Immature natural killer cell (primary cell): ENCODE measurements at places on chromosomes 11 and 22.

DNA sequence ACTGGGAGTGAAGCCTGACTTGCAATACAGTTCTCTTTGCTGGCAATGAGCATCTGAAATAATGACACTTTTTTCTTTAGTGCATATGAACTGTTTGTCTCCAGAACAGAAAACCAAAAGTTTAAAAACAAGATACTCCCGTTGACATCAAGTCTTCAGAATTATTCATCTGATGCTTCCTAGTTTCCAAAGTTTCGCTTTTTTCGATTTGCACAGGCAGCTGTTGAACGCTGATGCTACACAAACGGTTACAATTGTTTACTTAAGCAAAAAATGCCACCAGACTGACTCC, 612 bp upstream of the BIRC2 start:
- H3K27me3 ChIP-seq, result peaks cover 8% of the 10 kb centered on the region
- H3K4me3 ChIP-seq, result peak overlapping the region; percentile 96
- DNase-seq, result no peak

- no peak overlapping the region for H3K27ac ChIP-seq
- H3K36me3 ChIP-seq, result no peaks in the 10 kb centered on the region
- H3K4me3 ChIP-seq, result no peak overlapping the region
- DNase-seq, result no peak
- no peaks in the 10 kb centered on the region for H3K27me3 ChIP-seq
- H3K4me1 ChIP-seq, result no peaks in the 10 kb centered on the region
Observed at GRCh38 chr11:44018127-44018521, 29.7 kb upstream of the ACCSL start.

GRCh38 chr11:77506857-77507256, 33.0 kb upstream of the PAK1 start:
- no peaks in the 10 kb centered on the region for H3K36me3 ChIP-seq
- DNase-seq, result no peak
- no peak overlapping the region for H3K27ac ChIP-seq
- H3K27me3 ChIP-seq, result peaks cover 5% of the 10 kb centered on the region
- no peaks in the 10 kb centered on the region for H3K4me1 ChIP-seq
- no peak overlapping the region for H3K4me3 ChIP-seq

DNA sequence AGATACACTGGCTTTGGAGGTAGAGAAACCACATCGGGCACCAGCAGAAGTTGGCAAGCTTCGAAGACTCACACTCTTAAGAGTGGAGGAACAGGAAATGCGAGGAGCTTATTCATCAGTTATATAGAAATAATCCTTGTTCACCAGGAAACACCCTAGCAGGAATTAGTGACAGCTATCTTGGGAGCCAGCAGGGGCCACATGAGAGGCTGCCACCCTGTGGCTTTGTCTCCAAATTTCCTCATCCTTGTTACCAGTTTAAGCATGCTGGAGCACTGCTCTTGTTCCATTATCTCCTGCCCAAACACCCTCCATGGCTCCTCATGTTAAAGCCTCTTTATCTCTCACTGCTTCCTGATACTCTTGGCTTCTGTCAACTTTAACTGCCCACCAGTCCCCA, 131.0 kb downstream of the PLEKHA7 start:
- no peak overlapping the region for H3K27ac ChIP-seq
- no peak overlapping the region for H3K4me3 ChIP-seq
- H3K36me3 ChIP-seq, result no peaks in the 10 kb centered on the region

GRCh38 chr11:91163619-91164451, 941.0 kb upstream of the CHORDC1 start:
- H3K27me3 ChIP-seq, result peaks cover 2% of the 10 kb centered on the region
- H3K36me3 ChIP-seq, result no peaks in the 10 kb centered on the region
- no peak overlapping the region for H3K4me3 ChIP-seq
- H3K4me1 ChIP-seq, result no peaks in the 10 kb centered on the region
- no peak overlapping the region for H3K27ac ChIP-seq
- DNase-seq, result no peak

GRCh38 chr22:30860176-30861105, 108.1 kb downstream of the MORC2 start:
- no peaks in the 10 kb centered on the region for H3K4me1 ChIP-seq
- peaks cover 2% of the 10 kb centered on the region for H3K27me3 ChIP-seq
- no peak for DNase-seq
- H3K4me3 ChIP-seq, result no peak overlapping the region
- no peak overlapping the region for H3K27ac ChIP-seq

- H3K4me3 ChIP-seq, result no peak overlapping the region
- no peaks in the 10 kb centered on the region for H3K27me3 ChIP-seq
- no peak for DNase-seq
- peaks cover 5% of the 10 kb centered on the region for H3K36me3 ChIP-seq
- no peak overlapping the region for H3K27ac ChIP-seq
Observed at GRCh38 chr11:82988936-82989627, 82.6 kb downstream of the RAB30 start.

GRCh38 chr11:20089796-20090653, 70.2 kb downstream of the DBX1 start:
- DNase-seq, result no peak
- peaks cover 29% of the 10 kb centered on the region for H3K4me1 ChIP-seq
- peaks cover 15% of the 10 kb centered on the region for H3K27me3 ChIP-seq
- peaks cover 4% of the 10 kb centered on the region for H3K36me3 ChIP-seq
- no peak overlapping the region for H3K4me3 ChIP-seq
- H3K27ac ChIP-seq, result no peak overlapping the region

GRCh38 chr11:113267493-113267892, 46.9 kb upstream of the TTC12 start:
- peaks cover 5% of the 10 kb centered on the region for H3K4me1 ChIP-seq
- peaks cover 2% of the 10 kb centered on the region for H3K27me3 ChIP-seq
- peak overlapping the region; percentile 3 for H3K27ac ChIP-seq
- no peak overlapping the region for H3K4me3 ChIP-seq
- no peak for DNase-seq
- H3K36me3 ChIP-seq, result peaks cover 25% of the 10 kb centered on the region

DNA sequence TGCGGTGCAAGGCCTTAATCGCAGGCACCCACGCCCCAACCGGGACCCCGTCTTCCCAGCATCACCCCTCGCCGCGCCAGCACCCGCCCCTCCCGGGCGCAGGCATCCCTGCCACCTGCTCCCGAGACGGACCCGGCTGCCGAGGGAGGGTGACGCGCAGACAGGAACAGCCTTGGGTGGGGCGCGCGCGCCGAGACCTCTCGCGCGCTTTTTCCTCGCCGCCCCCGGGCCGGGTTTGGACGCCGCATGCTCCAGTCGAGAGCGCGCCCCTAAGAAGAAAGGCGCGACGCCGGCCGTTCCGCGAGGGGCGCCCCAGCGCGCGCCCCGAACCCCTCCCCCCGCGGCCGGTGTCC, 504 bp downstream of the CFL1 start:
- H3K4me1 ChIP-seq, result peaks cover 65% of the 10 kb centered on the region
- H3K27me3 ChIP-seq, result peaks cover 22% of the 10 kb centered on the region
- H3K36me3 ChIP-seq, result peaks cover 16% of the 10 kb centered on the region
- H3K4me3 ChIP-seq, result peak overlapping the region; percentile 92
- H3K27ac ChIP-seq, result no peak overlapping the region

GRCh38 chr11:70755410-70756158, 357.3 kb downstream of the CTTN start:
- no peak overlapping the region for H3K27ac ChIP-seq
- peaks cover 3% of the 10 kb centered on the region for H3K27me3 ChIP-seq
- DNase-seq, result peak; percentile 35
- no peak overlapping the region for H3K4me3 ChIP-seq
- H3K36me3 ChIP-seq, result no peaks in the 10 kb centered on the region

DNA sequence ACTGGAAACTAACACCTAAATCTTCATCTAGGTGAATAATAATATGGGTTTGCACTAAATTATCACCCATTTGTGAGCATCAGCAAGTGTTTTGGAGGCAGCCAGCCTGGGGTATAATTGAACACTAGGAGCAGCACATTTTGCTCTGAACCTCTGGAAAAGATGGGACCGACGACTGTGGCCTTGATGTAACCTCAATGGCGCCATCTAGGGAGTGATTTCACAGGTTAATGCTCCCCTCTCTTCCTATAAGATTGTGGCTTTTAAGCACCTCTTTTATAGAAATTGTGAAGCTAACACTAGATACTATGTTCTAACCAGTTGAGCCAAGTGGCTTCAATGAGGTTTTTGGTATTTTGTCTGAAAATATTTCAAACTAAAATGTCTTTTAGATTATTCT, 203.7 kb downstream of the NELL1 start:
- H3K27ac ChIP-seq, result no peak overlapping the region
- no peak overlapping the region for H3K4me3 ChIP-seq
- H3K27me3 ChIP-seq, result no peaks in the 10 kb centered on the region
- H3K36me3 ChIP-seq, result no peaks in the 10 kb centered on the region

DNA sequence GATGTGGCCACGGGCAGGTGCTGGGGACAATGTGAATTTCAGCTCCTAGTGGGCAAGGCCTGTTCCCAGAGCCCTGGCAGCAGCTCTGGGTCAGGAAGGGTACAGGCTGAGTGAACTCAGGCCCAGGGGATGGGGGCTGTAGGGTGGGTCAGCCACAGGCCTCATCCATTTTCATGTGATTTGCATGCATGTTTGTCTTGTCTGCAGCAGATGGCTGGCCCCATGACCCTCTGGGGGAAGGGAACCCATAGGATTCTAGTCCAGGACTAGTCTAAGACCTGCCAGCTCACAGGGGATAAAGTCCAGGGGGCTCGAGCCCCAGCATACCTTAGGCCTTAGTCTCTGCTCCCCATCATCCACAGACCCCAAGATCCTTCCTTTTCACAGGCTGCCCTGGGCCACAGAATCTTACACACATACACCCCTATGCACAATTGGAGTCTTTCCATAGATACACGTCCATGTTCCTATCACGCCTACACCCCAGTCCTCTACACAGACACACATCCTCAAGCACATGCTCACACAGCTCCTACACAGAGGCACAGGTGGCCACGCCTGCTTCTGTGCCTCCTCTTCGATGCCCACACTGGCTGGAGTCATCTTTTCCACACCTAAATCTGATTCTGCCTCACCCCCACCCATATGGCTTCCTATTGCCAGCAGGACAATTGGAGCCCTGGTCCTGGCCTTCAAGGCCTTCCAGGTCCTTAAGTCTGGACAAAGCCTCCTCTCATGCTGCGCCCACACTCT, 25.7 kb downstream of the PDE2A start:
- no peaks in the 10 kb centered on the region for H3K36me3 ChIP-seq
- no peak overlapping the region for H3K27ac ChIP-seq
- H3K27me3 ChIP-seq, result peaks cover 3% of the 10 kb centered on the region
- H3K4me3 ChIP-seq, result no peak overlapping the region
- no peak for DNase-seq
- H3K4me1 ChIP-seq, result peaks cover 4% of the 10 kb centered on the region

GRCh38 chr11:3021125-3021524, 29.0 kb upstream of the NAP1L4 start:
- no peak overlapping the region for H3K4me3 ChIP-seq
- H3K27ac ChIP-seq, result no peak overlapping the region
- peaks cover 1% of the 10 kb centered on the region for H3K27me3 ChIP-seq
- peaks cover 28% of the 10 kb centered on the region for H3K36me3 ChIP-seq

DNA sequence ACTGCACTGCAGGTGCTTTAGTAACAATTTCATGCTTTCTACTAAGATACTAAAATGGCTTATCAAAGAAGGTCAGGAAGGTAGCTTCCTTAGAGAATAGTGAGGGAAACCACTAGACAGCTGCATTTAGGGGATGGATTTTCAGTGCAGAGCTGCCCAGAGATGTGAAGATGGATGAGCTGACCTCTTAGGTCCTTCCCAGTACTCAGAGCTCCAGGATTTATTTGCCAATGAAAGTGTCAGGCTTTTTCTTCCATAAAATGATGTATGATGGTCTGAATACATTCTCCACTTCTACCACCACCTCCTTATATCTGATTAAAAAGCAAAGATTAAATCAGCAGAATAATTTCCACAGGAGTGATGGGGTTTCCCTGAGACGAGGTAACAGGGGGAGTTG, 35.0 kb downstream of the SC5D start:
- H3K27ac ChIP-seq, result no peak overlapping the region
- no peak for DNase-seq
- no peaks in the 10 kb centered on the region for H3K36me3 ChIP-seq
- H3K4me1 ChIP-seq, result no peaks in the 10 kb centered on the region

DNA sequence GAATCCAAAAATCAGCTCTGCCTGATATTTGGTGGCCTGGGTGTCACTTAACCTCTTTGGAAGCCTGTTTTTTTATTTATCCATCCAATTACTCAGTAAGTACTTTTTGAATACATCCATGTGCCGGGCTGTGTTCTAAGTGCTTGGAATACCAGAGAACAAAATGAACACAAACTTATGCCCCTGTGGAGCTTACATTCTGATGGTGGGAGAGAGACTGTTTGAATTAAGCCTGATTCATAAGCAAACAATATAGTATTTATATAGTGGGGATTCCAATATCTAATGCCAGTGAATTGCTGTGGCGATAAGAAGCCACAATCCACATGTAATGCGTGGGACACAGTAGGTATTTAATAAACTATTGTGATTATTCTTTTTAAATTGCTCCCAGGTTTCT, 19.4 kb downstream of the KCNJ5 start:
- H3K36me3 ChIP-seq, result no peaks in the 10 kb centered on the region
- DNase-seq, result no peak
- H3K27me3 ChIP-seq, result peaks cover 10% of the 10 kb centered on the region
- no peak overlapping the region for H3K4me3 ChIP-seq
- peaks cover 17% of the 10 kb centered on the region for H3K4me1 ChIP-seq
- no peak overlapping the region for H3K27ac ChIP-seq

DNA sequence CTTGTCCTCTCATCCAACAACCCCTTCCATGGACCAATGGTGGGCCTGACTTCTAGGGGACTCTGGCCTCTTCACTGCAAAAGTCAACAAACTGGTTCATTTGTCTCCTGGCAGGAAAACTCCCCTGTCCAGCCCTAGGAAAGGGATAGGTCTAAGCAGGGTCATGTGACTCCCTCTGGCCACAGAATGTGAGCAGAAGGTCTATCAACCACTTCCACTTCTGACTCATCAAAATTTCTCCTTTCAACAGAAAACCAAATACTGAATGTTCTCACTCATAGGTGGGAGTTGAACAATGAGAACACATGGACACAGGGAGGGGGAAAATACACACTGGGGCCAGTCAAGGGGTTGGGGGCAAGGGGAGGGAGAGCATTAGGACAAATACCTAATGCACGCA, 1.3 kb upstream of the ISX start:
- H3K36me3 ChIP-seq, result no peaks in the 10 kb centered on the region
- H3K27ac ChIP-seq, result no peak overlapping the region

GRCh38 chr11:93198215-93198845, 539 bp upstream of the SLC36A4 start:
- no peaks in the 10 kb centered on the region for H3K36me3 ChIP-seq
- peaks cover 8% of the 10 kb centered on the region for H3K27me3 ChIP-seq
- H3K4me1 ChIP-seq, result peaks cover 5% of the 10 kb centered on the region

- DNase-seq, result no peak
- no peak overlapping the region for H3K4me3 ChIP-seq
- H3K27me3 ChIP-seq, result no peaks in the 10 kb centered on the region
- H3K27ac ChIP-seq, result no peak overlapping the region
- no peaks in the 10 kb centered on the region for H3K4me1 ChIP-seq
Observed at GRCh38 chr11:83554876-83555275, 268.7 kb upstream of the CCDC90B start.

- no peaks in the 10 kb centered on the region for H3K27me3 ChIP-seq
- no peaks in the 10 kb centered on the region for H3K36me3 ChIP-seq
- no peaks in the 10 kb centered on the region for H3K4me1 ChIP-seq
- no peak for DNase-seq
- H3K27ac ChIP-seq, result no peak overlapping the region
Observed at GRCh38 chr11:7871056-7871455, 60.0 kb downstream of the OR10A6 start.
